ENCODE measurements at places on chromosomes 11 and 22.

- DNase-seq: no peak
Measured at GRCh38 chr11:100593291-100593690, 93.8 kb upstream of the ARHGAP42 start.

DNA sequence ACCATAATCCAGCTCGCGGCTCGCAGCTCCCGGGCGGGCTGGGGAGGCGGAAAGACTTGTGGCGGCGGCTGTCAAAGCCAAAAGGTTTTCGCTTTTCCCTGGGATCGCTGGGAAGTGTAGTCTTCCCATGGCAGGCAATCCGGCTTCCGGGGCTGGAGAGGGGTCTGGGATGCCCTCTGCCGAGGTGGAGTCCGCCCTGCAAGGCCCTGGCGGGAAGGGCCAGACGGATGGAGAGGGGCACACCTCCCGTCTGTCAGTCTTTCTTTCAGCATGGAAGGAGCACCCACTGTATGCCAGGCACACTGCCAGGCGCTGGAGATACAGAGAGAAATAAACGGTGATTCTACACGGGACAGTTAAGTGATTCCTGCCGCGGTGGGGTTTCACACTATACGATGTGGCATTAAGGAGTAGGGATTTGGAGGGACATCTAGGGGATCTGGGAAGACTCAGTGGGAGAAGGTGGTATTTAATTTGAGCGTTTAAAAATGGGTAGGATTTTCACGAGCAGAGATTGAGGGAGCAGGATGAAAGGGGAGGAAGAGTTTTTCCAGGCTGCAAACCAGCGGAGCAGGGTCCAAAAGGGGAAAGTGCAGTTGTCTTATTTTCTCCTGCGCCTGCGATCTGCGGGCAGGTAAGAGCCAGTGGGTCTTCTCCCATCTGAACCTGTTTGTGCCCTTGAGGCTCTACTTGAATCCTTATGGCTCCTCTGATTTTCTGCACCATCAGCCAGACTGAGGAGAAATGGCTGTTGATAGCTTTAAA, at the start of gene BACE1:
TSS of gene BACE1 (minus strand) at position 60 of the 765 bp plus-strand sequence. CDS start 461 bp downstream, outside the sequence.
- DNase-seq: no peak

DNA sequence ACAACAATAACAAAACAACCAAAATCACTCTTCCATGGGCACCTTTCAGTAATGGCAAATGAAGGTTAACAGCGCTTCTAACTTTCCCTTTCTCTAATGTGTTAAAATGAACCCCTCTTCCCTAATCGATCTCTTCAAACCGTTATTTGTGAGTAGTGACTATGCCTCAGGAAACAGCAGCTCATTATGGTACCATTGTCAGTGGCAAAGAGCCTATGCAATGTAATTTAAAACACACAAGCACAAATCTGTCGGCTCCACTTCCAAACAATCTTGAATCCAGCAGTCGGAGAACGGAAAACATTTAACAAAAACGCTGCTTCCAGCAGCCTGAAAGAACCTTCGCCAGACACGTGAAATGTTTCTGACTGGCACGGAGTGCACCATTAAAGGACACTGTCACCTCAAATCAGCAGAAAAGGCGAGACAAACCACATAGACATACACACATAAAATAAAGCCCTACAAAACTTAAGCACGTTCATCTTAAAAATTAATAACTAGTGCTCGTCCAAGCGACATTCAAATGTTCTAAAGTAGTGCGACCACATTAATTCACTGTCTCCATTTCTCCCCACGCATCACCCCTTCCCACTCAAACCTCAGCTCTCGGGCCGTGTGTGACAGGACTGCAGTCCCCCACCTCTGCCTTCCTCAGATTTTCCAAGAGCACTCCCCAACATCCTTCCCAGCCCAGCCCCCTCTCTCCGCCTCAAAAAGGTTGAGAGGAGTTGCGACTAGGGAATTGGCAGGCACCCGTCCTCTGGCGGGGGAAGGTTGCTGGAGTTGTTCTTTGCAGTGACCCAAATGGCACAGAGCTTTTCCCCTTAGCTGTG, 748 bp downstream of the RAB30 start:
- no peak for DNase-seq

DNA sequence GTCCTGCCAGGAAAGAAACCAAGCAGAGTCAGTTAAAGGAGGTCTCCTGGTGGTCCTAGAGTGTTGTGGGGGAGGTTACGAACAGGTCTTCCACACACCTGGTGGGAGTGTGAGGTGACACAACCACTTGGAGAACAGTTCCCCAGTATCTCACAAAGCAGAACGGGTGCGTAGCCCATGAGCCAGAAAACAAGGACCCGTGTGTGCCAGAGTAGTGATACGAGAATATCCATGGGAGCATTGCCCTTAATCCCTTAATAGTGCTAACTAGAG, 21.7 kb upstream of the CLDN5 start:
- no peak for DNase-seq

GRCh38 chr11:27444801-27445215, 27.8 kb downstream of the LGR4 start:
- no peak for DNase-seq

DNA sequence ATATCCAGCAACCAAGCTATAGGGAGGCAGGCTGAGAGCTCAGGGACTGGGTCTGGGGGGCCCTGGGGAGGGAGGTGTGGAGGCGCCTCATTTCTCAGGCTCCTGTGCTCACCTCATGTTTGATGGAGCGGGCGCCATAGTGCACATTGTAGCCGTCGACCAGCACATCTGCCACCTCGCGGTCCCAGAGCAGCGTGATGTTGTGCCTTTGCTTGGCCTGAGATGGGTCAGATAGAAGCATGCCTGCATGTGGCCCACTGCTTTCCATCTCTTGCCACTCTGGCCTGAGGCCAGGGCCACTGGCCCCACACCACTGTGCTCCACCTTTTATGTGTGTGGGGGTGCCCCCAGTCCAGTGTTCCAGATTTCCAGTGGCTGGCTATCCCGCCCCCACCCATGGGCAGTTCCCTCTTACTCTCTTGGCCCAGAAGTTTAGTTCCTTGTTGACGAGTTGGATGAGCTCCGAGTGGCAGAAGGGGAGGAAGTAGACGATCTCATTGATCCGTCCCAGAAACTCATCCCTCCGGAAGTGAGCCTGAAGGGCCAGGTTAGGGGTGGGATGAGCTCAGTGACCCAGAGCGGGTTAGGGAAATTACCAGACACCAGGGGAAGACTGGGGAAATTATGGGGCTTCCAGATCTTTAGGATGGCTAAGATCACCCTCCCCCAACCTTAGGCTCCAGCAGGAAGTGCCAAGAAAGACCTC, 50.1 kb upstream of the PHOX2A start:
- no peak for DNase-seq

GRCh38 chr22:39661842-39662685, 91.5 kb downstream of the CACNA1I start:
- DNase-seq: peak; percentile 45

DNA sequence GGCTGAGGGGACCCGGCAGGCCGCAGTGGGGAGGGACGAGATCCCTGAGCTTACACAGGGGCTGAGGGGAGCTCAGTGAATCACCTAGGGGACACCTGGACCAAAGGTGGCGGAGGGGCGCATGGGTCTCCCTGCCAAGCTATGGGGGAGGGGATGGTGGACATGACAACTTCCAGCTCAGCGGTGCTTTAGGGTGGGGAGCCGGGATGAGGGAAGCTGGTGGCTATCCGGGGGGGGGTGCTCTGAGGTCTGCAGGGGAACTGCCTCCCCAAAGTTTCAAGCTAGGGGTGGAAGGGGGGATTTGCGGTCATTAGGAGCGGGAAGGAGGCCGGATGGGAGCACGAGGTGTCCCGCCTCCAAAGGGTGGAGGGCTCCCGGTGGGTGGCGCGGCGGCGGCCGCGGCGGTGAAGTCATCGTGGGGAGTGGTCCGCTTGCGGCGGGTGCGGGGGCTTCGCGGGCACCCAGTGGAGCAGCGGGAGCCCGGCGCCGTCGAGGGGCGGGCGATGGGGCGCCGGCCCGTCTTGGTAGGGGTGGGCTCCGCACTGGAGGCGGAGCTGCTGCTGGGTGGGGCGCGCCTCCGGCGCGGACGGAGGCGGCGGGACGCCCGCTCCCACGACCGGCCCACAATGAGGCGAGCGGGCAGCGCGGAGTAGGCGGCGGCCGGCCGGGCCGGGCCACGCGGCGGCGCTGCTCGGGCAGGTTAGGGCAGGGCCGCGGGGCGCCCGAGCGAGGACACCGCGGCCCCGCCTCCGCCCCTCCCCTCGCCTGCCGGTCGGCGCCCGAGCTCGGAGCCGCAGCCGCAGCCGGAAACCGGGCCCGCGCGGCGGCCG, at the start of gene MICALL1:
TSS of gene MICALL1 (plus strand) at position 764 of the 830 bp plus-strand sequence. CDS start 126 bp downstream, outside the sequence.
- DNase-seq: no peak

DNA sequence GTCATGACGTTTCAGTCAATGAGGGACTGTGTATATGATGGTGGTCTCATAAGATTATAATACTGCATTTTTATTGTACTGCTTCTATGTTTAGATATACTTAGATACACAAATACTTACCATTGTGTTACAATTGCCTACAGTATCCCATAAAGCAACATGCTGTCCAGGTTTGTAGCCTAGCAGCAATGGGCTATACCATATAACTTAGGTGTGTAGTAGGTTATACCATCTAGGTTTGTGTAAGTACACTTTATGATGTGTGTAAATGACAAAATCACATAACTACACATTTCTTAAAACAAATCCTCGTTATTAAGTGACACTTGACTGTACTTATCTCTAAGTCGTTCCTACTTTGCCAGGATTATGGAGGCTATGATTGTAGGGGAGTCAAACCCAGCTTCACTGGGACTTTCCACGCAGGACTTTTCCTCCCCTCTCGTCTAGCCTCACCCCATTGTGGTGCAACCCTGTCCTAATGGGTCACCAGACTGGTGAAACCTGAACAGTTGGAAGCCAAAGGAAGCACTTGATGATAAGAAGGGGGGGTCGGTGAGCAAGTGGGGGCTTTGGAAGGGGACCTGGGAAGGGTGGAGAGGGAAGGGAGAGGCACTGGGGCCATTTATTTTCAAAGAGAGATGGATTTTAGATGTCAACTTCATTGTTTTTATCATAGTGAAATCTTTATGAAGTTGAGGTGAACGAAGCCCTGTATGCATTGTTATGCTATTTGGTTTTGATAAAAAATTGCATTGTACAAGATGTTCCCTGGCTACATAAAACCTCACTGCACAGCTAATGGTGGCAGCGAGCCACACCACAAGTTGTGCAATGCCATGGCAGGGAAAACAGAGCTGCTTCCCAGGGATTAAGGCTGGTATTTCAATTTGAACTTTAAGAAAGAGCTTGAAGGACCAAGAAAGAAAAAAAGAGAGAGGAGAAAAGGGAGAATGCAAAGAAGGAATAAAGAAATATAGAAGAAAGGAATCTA, 129.1 kb downstream of the EHF start:
- no peak for DNase-seq

- DNase-seq: no peak
Measured at GRCh38 chr11:77647654-77648305, 10.2 kb upstream of the CLNS1A start.

GRCh38 chr22:45478108-45478771, 24.4 kb upstream of the FBLN1 start:
- no peak for DNase-seq

DNA sequence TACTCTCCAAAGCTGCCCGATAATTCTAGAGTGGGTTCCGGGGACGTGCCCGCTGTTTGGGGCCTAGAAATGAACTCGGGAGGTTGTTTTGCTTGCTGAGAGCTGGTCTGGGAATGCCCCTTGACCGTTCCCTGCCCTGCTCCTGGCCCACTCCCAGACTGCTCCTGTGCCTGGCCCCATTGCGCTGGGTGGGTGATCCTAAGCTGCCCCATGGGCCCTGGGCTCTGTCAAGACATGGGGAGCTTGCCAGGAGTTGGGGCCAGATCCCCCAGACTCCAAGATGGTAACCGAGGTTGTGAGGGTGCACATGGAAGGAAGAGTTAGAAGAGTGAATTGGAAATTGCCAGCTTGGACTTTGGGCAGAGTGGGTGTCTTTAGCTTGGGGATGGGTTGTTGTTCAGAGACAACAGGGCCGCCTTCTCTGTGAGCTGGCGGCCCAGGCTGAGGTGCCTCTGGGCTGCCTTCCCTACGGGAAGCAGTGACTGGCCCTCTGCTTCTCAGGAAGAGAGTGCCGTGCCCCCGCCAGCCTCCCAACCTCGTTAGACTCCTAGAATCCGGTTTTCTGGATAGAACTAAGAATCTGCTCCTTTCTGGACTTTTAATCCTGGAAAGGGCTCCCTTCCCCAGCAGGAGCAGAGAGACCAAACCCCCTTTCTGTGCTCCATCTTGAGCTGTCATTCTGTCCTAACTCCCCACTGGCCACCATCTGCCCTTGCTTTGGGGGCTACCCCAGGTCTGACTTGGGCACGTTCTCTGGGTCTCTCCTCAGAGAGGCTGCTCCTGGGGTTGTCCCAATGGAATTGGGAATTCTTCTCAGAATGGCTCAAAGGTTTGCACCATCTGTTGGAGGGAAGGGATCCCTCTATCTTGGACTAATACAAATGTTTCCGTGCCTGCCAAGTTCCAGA, 1.8 kb downstream of the ST3GAL4 start:
- no peak for DNase-seq
